Naive thymus-derived CD4-positive, alpha-beta T cell (primary cell): ENCODE measurements at places on chromosomes 5 and 9. TPM values are rescaled to one million over a fixed set of nuclear protein-coding genes. Genes with fewer than 3 reads are reported as not detected.

IL9 gene
- not detected for polyA plus RNA-seq

GRCh38 chr9:112771359-112772214 lies 21.0 kb downstream of the SNX30 start:
- DNase-seq = no peak

- DNase-seq = no peak
Measured at GRCh38 chr5:158164296-158165047, 305.5 kb upstream of the CLINT1 start.

DNA sequence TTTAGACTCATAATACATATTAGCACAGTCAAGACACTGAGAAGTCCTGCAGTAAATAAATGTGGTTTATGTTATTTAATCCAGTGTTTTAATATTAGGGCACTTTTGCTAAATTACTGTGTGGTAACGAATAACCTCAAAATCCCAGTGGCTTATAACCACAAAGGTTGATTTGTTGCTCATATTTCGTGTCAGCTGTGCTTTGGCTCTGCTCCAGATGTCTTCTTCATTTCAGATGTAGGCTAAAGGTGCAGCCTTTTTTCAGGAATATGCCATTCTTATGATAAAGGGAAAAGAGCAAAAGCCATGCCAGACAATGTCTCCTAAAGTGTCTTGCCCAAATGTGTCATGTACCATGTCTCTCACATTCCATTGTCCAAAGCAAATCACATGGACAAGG lies 144.8 kb downstream of the BRINP1 start:
- DNase-seq = no peak

TAF11L5 gene
- not detected for polyA plus RNA-seq

DNA sequence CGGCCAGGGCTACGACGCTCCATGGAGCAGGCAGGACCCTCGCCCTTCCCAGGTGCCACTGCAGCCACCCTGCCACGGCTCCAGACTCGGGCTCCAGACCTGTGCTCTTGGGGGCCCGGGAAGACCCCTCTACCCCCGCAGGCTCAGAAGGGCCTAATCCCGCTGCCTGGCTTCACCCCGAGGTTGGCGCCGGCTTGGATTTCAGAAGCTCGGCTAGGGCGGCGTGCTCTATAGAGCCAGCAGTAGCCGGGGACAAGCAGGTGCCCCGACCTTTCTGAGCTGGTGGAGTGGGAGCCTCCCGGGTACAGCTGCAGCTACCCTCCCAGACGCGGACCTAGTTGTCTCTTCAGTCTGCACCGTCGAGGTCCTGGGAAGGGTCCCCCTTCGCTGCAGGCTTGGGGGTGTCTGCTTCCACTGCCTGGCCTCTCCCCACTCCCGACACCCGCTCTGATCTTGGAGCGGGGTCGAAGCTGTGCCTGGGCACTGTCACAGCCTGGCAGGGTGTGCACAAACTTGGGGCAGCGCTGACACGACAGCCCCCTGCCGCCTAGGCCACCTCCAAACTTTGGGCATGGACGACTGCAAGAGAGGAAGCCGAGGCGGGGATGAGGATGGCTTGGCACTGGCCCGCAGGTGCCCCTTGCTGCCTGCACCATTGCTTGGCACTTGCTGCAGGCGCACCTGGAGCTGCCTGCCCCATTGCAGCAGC lies 1366.1 kb upstream of the CDH9 start:
- no peak for DNase-seq

C5orf52 gene
- polyA plus RNA-seq = not detected

DNA sequence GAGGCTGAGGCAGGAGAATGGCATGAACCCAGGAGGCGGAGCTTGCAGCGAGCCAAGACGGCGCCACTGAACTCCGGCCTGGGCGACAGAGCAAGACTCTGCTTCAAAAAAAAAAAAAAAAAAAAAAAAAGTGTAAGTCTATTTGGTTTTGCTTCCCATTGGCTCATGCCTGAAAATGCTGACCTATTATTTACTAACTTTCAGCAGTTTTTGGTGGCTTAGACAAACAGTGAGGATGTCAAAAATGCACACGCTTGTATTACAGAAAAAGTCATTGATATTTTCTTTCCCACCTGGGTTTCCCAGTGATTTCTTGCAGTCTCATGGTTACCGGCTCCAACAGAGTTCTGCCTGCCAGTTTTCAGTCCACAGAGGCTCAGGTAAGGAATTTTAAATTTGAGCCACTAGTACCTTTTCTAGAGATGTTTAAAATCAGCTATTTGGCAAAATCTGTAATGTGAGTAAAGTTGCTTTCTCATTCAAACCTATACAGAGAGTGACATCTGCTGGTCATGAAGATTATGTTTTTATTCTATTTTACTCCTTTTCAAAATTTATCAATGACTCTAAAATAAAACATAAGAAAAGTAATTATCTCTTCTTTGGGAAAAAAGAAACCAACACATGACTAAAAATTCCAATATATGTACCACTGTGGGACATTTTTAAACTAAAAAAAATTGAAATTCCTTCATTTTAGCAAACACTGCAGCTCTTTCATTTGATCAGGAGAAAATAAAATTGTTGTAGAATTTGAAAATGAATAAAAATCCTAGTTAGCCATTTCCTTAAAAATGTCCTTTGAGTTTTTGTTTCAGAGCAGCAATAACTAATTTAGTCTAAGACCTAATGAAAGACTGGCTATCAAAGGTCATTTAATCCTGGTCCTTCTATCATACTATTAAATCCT lies 8.8 kb downstream of the FAM200C start:
- no peak for DNase-seq

DNA sequence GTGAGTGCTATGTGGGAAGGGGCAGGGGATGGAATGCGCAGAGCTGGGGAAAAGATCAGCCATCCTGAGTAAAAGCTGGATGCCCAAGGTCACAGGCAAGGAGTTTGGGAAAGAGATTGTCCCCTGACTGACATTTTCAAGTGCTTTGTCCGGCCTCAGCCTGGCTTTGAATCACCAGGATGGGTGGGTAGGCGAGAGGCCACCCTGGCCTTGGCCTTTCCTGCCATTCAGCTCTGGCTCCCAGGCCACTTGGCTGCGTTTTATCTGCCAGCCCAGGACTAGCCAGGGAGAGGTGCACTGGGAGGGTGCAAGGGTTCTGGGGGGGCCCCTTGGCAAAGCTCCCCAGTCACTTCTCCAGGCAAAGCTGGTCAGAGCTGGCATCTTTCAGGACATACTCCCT lies 37.4 kb upstream of the SYNPO start:
- DNase-seq = no peak

CA9 gene
- polyA plus RNA-seq = not detected

DNA sequence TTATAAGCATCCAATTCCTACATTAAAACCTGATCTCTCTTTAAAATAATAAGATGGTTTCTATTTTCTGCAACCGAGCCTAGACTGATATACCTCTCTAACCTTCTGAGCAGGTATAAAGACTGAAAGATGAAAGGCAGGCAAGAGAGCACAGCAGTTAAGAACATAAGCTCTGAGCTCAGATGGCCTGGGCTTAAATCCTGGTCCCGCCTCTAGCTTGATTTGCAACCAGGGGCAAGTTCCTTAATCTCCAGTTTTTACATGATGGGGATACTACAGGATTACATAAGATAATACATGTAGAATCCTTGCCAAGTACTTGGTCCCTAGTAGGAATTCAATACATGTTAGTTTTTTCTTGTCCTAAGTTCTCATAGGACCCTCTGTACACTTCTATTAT lies 33.9 kb downstream of the SLC24A2 start:
- no peak for DNase-seq

OGN gene
- polyA plus RNA-seq = 0.18 TPM

LCN12 gene
- polyA plus RNA-seq = not detected

- no peak for DNase-seq
Measured at GRCh38 chr9:109458453-109459211, 39.5 kb downstream of the PTPN3 start.

DNA sequence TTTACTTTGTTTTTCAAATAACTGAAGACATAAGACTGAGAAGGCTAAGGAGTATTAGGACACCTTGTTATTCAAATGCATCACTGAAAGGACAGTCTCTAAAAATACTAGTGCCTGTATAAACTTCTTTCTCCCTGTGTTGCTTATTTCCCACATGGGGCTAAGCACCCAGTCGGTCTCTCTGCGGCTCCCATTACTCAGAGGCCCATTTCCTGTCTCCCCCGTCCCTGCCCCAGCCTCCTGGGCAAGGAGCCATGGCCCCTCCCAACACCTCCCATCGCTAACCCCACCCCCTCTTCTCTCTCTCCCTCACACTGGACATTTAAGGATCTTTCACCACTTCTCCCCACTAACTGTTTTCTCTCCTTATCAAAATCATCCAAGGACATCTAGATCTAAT lies 81.9 kb downstream of the EBF1 start:
- no peak for DNase-seq

DNA sequence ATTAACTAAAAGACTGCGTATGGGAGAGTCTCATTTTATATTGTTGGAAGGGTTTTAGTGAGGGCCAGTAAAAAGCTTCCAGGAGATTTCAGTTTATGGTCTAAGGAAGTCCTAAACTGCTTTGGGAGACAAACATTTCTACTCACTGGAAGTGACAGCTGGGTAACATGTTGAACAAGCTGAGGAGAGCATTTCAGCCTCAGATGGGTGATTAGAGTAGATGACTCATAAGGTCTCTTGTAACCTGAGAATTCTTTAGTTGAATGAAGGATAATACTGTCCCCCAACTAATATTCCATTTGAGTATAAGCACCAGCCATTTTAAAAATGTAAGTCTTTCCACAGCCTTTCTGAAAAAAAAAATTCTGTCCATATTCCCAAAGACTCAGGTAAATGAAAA lies 218.0 kb upstream of the C9orf72 start:
- DNase-seq = no peak

GRCh38 chr5:43017428-43017815 lies 22.7 kb downstream of the ANXA2R start:
- DNase-seq = no peak

GRCh38 chr9:126984969-126985368 lies 70.4 kb downstream of the RALGPS1 start:
- no peak for DNase-seq

DNA sequence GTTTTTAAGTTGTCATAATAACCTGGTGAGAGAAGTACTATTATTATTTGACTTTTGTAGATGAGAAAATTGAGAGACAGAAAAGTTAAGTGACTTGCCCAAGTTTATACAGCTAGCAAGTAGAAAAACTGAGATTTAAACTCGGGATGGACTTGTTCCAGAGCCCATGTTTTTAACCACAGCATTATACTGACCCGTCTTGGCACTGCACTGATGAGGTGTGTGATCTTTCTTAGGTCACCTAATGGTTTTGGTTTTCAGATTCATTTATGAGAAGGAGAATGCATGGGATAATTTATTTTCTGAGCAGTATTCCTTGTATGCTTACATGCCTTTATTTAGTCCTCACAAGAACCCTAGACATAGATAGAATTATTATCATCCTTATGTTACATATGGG lies 201.8 kb upstream of the CDKN2B start:
- DNase-seq = no peak

- no peak for DNase-seq
Measured at GRCh38 chr9:122364783-122365150, 6.1 kb upstream of the PTGS1 start.

GRCh38 chr9:131950487-131950886 lies 129.2 kb downstream of the MED27 start:
- no peak for DNase-seq

ECM2 gene
- polyA plus RNA-seq = not detected

FAM81B gene
- not detected for polyA plus RNA-seq

DNA sequence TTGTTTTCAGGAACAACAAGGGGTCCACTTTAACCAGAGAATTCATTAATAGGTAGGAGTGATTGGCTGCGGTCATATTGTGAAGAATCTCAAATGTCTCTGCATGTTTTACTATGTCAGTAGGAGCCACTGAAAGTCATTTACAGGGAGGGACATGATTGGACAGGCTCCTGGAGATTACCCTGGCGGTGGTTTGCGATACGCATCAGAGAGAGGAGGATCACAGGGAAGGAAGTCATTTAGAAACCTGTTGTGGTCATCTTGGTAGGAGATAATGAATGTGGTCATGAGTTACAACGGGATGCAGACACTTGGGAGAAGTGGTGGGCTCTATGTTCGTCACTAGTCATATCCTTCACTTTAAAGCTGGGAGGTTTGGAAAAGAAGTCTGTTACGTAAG lies 262.8 kb downstream of the FAM114A2 start:
- DNase-seq = no peak

GRCh38 chr9:94478755-94479730 lies 75.8 kb upstream of the PCAT7 start:
- no peak for DNase-seq

FBN2 gene
- not detected for polyA plus RNA-seq

ARHGEF37 gene
- polyA plus RNA-seq = 0.47 TPM

TAF1L gene
- not detected for polyA plus RNA-seq

NFIB gene
- polyA plus RNA-seq = not detected
